WERI-Rb-1 (cell line): ENCODE measurements at places on chromosomes 6 and 20.

DNA sequence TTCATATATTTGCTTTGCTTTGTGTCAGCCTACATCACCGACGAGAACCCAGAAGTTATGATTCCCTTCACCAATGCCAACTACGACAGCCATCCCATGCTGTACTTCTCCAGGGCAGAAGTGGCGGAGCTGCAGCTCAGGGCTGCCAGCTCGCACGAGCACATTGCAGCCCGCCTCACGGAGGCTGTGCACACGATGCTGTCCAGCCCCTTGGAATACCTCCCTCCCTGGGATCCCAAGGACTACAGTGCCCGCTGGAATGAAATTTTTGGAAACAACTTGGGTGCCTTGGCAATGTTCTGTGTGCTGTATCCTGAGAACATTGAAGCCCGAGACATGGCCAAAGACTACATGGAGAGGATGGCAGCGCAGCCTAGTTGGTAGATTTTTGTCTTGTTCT, 28.5 kb downstream of the DSE start:
- DNase-seq, result no peak

- no peak for DNase-seq
Observed at GRCh38 chr20:56395166-56395565, 2.7 kb downstream of the CSTF1 start.

DNA sequence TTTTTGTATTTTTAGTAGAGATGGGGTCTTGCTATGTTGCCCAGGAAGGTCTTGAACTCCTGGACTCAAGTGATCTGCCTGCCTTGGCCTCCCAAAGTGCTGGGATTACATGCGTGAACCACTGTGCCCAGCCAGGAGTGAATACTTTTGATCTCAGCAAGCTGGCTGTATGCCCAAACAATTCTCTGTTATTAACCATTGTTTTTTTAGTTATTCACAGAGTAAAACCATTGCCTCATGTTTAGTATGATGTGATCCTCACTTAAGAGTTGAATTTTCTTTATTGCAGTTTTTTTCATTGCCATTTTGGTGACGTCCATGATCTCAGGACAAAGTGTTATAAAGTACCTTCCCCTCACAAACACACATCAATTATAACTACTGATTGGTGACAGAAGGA, 14.8 kb downstream of the C6orf141 start:
- no peak for DNase-seq

DNA sequence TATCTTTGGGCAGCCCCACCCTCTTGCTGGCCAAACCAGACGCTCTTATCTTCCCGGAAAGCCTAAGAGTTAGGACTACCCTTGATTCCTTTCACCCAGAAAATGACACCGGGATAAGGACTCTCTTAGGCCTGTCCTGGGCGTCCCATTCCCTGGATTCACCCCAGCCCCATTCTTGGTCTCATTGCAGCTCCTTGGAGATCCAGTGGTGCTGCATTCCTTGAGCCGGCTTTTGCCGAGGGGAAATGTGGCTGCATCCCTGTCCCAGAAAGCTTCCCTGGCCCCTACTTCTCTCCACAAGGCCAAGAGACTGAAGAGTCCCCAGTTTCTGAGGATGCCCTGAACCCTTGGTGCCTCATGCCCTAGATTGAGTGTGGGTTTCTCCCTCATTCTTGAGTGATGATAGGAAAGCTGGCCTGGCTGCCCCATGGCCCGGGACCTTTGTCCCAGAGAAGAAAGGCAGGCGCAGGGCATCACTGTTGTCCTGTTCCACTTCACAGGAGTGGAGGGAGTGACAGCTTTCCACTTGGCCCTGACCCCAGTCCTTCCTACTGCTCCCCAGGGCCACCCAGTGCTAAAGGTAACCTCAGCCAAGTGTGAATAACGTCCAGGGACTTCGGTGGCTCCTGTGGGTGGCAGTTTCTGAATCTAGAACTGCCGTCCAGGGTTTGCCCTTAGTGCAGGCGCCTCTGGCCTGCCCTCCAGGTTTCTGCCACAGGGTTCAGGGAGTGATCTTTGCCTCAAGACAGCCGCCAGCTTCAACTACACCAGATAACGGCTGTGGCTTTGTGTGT, 42.7 kb upstream of the MYL9 start:
- no peak for DNase-seq

DNA sequence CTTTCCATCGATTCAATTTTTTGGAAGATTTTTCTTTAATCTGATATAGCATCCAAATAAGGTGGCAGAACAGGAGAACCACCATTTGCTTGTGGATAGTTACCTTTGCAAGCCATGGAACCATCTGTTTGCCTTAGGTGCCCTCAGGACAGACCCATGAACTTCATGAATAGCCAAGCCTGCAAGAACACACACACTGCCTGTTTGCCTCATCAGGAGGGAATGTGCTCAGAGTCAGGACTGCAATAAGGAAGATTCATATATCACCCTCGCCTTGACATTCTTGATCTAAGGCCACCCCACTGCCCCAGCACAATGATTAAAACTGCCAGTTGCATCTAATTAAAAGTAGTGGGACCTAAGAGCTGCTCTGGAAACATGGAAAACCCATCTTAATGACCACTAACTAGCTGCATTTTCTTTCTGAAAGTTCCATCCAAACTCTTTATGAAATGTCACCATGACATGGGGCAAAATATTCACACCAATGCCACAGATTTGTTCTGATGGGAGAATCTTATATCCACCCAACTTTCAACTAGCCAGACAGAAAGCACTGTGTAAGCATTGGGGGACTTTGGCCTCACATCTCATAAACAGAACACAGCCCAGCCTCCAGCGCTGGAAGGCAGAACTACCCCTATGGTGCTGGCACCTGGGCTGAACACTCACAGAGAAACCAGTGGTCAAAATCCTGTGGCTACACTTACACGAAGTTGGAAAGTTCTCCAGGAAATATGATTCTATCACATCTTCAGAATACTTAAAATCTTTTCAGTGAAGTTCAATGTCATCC, 48.3 kb downstream of the TBXT start:
- no peak for DNase-seq

- peak; percentile 81 for DNase-seq
Observed at GRCh38 chr20:63442100-63442493, 30.4 kb downstream of the KCNQ2 start.

- peak; percentile 16 for DNase-seq
Observed at GRCh38 chr6:87396595-87397392, 11.0 kb upstream of the CFAP206 start.
